Body of pancreas (tissue), 4 donors: ENCODE measurements at places on chromosomes 5 and 9.

- DNase-seq, result no peak
Measured at GRCh38 chr5:142186857-142187594, 78.4 kb downstream of the NDFIP1 start.

GRCh38 chr9:84538879-84539278 lies 130.7 kb upstream of the NTRK2 start:
- no peak for DNase-seq

DNA sequence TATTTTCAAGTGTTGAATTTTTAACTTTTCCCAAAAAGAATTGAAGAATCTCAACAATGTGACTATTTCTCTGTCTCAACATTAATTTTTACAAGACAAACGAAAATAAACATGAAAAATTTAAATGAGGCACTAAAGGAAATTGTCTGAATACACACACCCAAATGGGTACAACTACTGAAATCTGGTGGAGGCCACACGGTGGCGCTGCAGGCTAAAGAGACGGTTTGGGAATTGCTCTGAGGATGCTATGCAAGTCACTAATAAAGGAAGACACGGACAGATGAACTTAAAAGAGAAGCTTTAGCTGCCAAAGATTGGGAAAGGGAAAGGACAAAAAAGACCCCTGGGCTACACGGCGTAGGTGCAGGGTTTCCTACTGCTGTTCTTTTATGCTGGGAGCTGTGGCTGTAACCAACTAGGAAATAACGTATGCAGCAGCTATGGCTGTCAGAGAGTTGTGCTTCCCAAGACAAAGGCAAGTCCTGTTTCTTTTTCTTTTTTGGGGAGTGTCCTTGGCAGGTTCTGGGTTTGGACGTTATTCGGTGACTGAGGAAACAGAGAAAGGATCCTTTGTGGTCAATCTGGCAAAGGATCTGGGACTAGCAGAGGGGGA lies at the start of gene PCDHB10:
Gene PCDHB10 (plus strand): TSS at position 244 of the 616 bp plus-strand sequence. CDS start 200 bp downstream, at position 444.
- DNase-seq, result peak; percentile 20

GRCh38 chr9:108213511-108213910 lies 642.3 kb downstream of the ACTL7B start:
- no peak for DNase-seq

DNA sequence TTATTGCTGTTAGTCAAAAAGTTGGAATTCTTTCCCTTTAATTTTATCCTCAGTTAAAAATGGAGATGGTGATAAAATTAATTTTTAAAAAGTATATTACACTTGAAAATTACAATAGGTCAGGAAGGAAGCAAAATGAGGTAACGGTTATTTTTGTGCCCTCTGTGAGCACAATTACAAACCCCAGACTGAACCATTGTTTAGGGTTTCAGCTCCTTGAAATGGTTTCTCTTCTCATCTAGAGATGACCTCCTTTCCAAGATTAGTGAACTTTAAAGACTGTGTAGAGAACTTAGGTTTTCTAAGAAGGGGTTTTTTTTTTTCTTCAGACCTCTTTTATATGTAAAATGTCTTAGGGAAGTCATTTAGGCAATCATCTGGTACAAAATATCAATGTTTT lies 126.2 kb upstream of the CHD1 start:
- DNase-seq, result no peak

GRCh38 chr9:137697193-137697592 lies 78.4 kb downstream of the EHMT1 start:
- DNase-seq, result no peak

DNA sequence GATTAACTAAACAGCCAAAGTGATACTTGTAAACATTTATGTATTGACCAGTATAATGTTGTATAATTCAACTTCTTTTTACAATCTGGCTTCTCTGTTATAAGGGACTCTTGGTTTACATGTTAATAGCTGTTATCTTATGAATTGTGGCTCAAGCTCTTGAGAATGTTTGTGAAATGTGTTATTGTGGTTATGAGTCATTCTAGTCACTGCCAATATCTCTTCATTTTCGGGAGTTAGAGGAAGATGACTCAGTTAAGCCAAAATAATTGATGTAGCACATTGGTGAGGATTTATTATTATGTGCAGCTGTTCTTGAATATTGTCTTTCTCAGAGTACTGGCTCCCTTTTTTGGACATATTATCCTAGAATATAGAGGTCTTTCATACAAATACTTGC lies 655.2 kb upstream of the RIOK2 start:
- DNase-seq, result no peak

DNA sequence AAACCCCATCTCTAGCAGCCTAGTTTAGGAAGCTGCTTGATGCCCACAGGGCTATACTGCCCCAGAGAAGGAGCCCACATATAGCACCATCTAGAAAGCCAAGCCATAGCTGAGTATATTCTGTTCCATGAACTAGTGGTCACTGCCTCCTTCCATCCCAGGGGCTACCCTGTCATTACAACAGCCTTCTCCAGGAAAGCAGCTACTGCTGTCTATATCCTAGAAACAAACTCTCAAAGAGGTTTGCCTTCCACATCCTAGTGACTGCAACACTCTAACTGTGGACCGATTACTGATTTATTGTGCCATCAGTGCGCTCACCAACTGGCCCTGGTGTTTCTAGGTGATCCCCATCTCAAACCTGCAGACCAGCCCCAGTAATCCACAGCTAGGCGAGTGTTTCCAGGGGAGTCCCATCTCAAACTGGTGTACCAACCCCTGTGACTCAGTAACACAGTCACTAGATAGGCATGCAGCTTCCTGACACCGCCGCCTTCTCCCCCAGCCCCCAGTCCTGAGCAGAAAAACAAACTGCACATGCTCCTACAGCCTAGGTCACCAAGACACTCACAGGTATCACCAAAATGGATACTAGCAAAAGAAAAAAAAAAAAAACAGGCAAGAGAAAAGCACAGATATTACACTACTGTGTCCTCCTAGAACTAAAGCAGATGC lies 14.8 kb downstream of the SPTLC1 start:
- no peak for DNase-seq

DNA sequence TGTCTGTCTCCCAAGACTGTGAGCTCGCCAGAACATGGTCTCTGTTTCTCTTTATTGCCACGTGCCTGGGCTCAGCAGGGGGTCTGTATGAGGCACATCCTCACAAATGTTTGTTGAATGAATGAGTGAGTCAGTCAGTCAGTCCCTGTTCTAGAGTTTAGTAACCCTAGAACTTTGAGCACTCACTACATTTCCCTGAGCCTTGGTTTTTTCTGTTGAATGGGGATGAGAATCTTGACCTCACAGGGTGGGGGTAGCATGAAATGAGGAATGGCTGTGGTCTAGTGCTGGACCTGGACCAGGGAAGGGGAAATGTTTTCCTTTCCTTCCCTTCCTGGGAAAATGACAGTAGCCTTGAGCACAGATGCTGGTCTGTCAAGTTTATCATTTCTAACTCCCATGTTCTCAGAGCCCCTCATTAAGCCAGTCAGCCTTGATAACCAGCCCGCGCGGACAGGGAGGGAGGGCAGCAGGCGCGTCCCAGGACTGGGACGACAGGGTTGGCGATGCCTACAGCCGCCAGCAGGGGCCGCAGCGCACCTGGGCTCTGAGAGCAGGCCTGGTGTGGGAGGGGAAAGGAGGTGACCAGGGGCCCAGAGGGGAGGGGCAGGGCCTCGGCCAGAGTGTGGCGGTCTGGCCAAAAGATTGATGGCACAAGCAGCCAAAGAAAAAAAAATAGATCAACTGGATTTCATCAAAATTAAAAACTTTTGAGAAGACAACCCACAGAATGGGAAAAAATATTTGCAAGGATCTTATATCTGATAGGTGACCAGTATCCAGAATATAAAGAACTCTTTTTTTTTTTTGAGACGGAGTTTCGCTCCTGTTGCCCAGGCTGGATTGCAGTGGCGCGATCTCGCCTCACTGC lies 24.1 kb upstream of the WNK2 start:
- DNase-seq, result peak; percentile 89

- no peak for DNase-seq
Measured at GRCh38 chr9:129242191-129242941, 64.3 kb upstream of the IER5L start.

GRCh38 chr5:82886911-82887310 lies 190.3 kb downstream of the TMEM167A start:
- no peak for DNase-seq

GRCh38 chr5:78300464-78301045 lies 6.1 kb upstream of the AP3B1 start:
- no peak for DNase-seq

GRCh38 chr9:101479338-101480030 lies 43.9 kb upstream of the ALDOB start:
- DNase-seq, result peak; percentile 71

GRCh38 chr5:158643840-158644239 lies 455.9 kb downstream of the EBF1 start:
- DNase-seq, result no peak
